ENCODE measurements at places on chromosomes 12 and 14.

DNA sequence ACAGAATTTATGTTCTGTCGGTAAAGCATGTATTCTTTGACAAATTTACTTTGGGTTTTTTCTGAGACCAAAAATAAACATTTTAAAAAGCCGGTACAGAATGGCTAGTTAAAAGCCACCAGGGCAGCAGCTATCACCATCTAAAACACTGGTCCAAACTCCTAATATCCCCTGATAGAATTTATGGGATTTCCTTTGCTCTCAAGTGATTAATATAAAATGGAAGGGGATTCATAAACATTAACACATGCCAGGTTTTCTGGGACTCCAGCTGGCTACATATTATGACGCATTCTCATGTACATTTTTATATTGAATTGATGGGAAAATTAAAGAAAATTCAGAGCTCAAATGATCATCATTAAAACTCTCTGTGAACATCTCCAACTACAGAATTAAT, 640.8 kb downstream of the C12orf50 start:
- no peak for DNase-seq

GRCh38 chr12:29634057-29634456, 136.6 kb upstream of the OVCH1 start:
- DNase-seq = no peak

- no peak for DNase-seq
These were observed 2.8 kb downstream of the LBHD2 start for GRCh38 chr14:103086771-103087342.

DNA sequence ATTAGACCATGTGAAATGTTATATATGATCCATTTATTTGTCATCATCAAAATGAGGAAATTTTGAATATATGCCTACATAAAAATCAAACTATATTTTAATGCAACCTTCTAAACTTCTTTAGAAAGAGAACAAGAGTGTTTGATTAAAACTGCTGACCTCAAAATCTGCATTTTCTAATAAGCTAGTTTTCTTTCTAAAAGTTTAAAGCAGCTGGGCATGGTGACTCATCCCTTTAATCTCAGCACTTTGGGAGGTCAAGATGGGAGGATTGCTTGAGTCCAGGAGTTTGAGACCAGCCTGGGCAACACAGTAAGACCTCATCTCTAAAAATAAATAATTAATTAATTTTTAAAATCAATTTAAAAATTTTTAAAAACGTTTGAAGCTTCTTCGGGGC, 36.2 kb downstream of the GNPTAB start:
- no peak for DNase-seq

- no peak for DNase-seq
These were observed 6.9 kb downstream of the LETMD1 start for GRCh38 chr12:51055060-51055459.

- no peak for DNase-seq
These were observed 93.3 kb downstream of the CALM1 start for GRCh38 chr14:90489916-90490719.

- no peak for DNase-seq
These were observed 487.9 kb downstream of the PCNX1 start for GRCh38 chr14:71395151-71395604.

Data from HEK293T (cell line).